ENCODE measurements at places on chromosomes 11 and 22. TPM values are rescaled to one million over a fixed set of nuclear protein-coding genes. Genes with fewer than 3 reads are reported as not detected.
A peak's percentile ranks its signal among the peaks of the same experiment; 100 is the strongest.

DNA sequence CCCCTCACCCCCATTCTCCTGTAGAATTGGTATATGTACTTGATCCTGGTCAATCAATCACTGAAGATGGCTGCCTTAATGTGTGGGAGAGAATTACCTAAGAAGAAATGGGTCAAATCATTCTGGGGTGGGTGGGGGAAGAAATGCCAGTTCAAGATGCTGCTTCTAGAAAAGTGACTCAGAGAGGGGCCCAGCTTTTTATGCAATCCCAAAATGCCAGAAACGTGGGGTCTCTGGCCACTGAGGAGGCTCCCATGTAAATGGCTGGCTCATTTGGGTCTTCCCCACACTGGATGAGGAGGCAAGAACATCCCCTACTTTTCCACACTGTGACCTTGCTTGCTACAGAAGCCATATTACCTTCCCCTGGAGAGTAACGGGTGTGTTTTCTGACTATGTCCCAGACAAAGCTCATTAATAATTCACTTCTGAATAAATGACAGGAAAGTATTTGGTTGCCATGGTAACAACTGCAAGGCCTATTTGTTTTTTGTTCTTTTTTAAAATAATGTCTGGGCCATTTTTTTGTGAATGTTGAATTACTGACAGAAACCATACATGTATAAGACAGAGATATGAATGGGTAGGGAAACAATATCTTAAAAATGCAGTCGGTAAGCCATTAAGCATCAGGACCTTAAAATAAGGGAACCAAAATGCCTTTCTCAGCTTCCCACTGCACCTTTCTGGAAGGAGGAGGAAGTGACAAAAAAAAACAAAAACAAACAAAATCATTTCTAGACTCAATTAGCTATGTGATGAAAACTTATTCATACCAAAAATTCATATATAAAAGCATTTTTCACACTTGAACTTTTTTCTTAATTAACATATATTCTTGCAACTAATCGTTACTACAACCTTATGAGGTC is 32.0 kb downstream of the SLC1A2 start:
- no peak for DNase-seq

Gene ASRGL1
- 2.3 TPM for total RNA-seq

GRCh38 chr11:12235553-12235946 is 125.2 kb downstream of the MICAL2 start:
- no peak for DNase-seq

- DNase-seq, result no peak
These were observed 116.9 kb downstream of the SOX6 start for GRCh38 chr11:16239141-16240105.

DNA sequence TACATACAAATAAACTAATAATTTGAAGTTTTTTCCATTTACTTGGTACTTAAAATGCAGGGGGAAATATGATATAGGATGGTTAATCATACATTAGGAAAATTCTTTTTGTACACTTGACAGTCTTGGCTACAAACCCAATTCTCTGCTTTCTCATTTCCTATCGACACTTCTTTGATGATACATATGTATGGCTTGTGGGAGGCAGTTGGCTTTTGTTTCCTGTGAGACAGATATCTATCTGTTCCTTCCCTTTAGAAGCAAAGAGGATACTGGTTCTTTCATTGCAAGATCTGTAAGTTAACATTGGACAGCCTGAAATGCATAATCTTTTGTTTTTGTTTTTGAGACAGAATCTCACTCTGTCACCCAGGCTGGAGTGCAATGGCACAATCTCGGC is 47.9 kb upstream of the ADORA2A start:
- no peak for DNase-seq

DNA sequence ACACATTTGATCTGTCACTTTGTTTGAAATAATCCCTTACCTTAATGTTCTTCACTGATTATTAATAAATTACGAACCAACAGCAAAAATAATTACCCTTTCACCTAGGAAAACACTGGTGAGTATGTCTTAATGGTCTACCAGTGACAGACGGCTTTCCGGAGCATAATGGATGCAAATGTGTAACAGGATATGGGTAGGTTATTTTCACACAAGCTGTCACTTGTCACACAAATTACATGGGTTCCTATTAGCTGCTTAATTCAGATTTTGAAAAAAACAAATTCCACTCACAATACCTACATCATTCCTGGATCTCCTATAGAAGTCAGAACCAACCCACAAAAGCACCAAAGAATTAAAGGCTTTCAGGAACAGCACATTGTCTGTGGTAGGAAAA is 127.9 kb downstream of the WT1 start:
- DNase-seq, result no peak

- no peak for DNase-seq
These were observed 351.0 kb upstream of the B3GAT1 start for GRCh38 chr11:134763030-134763388.

Gene SVIP
- 40.9 TPM for total RNA-seq

DNA sequence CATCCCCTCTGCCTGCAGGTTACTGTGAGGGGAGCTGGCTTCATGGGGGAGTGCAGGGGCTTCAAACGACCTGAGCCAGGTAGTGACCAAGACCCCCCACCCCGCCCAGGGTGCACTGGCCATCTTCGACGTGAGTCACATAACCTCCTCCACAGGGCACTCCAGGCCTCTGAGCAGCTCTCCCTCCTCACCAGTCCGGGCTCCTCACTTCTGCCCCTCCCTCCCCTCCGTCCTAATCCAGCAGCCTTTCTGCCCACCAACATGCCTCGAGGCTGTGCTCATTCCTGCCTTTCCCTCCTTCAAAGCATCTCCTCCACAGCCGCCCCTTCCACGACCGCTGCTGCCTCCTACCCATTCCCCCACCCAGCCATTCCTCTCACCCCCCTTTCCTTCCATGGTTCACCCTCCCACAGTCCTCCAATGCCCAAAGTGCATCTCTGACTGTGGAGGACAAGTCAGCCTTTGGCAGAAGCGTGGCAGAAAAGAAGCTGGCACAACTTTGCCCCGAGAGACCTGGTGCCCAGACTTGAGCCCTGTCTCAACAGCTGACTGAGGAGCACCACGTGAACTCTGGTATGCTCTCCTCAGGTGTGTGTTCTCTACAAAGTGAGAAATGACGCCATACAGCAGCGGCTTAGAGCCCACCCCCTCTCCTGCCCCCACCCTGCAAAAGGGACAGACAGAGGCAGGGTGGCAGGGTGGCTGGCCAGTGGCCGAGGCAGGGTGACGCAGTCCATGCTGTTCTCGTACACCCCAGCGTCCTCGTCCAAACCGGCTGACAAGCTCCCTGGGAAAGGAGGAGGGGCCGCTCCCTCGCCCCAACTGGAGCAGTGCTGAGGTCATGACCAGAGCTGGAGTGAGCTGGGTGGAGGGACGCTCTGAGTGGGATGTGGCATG is 30.4 kb downstream of the OPCML start:
- no peak for DNase-seq

- DNase-seq, result no peak
These were observed 4.1 kb downstream of the ROBO3 start for GRCh38 chr11:124869331-124869730.

DNA sequence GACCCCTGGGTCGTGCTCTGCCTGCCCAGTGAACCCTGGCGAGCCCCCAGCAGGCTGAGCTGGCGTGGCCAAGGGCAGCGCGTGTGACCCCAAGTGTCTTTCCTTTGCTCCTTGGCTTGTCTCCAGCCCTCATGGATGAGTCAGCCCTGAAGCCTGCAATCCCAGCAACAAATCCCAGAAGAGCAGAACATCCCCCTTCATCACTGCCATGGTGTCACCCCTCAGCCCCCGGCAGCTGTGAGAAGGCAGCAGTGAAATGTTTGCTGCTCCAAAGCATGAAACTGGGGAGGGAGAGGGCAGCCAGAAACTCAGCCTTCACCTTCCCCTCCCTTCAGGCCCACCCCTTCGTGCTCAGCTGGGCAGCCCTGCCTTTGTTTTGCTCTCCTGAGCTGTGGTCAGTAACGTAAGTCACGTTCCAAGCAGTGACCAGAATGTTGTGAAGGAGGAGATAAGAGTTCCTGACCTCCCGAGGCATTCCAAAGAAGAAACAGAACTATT is 29.8 kb downstream of the ADAMTS15 start:
- DNase-seq, result no peak

DNA sequence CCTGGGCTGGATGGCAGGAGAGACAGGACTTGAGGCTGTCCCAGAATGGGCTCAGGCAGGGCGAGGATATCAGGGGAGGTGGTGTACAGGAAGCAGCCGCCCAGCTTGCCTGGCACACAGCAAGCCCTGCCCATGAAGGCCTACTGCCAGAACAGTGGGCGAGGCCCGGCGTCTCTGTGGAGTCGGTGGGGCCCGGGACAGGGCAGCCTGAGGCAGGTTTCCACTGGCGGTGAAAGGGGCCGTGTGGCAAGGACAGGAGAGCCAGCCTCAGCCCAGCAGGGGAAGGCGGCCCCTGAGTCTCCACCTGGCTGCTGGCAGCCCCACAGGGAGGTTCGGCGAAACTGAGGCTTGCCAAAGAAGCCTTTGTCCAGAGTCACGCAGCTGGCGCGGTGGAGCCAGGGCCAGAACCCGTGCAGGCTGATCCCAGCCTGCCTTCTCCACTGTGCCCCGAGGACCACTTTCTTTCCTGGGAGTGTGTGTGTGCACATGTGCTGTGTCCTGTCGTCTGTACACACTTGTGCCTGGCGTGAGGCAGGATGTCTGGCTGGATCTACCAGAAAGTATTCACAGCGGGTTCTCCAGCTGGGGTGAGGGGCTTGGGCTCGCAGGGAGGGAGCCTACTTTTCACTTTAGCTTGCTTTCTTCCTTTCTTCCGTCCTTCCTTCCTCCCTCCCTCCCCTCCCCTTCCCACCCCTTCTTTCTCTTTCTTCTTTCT is 1.2 kb downstream of the TSPO start:
- DNase-seq, result peak; percentile 60

DNA sequence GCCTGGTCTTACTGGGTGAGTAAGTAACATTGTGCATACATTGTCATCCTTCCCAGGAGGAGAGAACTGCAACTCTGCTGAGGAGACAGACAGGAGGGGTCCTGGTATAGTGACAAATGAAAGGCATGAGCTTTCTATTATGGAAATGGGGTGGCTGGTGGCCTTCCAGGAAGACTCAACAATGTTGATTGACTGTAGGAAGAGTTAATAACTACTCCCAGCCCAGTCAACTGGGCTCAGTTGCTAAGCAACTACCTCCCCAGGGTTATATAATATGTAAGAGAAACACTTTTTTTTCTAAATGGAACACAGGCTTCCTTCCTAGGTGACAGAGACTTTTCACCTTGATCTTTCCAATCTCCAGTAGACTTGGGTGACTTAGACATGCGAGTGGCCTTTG is 28.2 kb downstream of the SEZ6L start:
- DNase-seq, result no peak

DNA sequence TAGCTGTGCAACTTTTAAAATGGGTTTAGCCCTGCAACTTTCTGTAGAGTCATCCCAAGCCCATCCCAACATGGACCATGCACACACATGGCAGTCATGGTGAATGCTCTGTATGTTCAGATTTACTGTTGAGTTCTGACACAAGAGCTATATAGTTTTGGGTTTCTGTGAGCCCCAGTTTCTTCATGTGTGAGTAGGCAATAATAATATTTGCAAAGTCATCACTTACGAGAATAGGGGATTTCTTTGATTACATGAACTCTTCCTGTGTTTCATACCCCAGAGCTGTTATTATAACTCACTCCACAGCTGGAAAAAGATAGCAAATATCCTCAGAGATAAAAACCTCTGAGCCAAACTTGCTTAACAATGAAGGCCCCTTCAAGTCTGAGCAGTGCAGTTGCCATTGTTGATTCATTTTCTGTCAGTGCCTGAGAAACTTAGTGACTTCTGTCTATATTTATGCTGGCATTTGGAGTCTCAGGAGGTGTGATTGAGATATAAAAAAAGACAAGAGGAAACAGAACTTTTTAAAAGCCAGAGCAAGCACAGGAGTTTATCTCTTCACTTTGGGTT is 767.9 kb upstream of the API5 start:
- no peak for DNase-seq

GRCh38 chr11:92852229-92852628 is 117.2 kb upstream of the MTNR1B start:
- no peak for DNase-seq

GRCh38 chr11:36411202-36411640 is 98.9 kb downstream of the TRAF6 start:
- DNase-seq, result no peak

GRCh38 chr11:126791991-126792390 is 208.6 kb downstream of the KIRREL3 start:
- DNase-seq, result no peak

Gene PVALB
- not detected for total RNA-seq

- no peak for DNase-seq
These were observed 65.7 kb downstream of the SGSM1 start for GRCh38 chr22:24871611-24872205.

DNA sequence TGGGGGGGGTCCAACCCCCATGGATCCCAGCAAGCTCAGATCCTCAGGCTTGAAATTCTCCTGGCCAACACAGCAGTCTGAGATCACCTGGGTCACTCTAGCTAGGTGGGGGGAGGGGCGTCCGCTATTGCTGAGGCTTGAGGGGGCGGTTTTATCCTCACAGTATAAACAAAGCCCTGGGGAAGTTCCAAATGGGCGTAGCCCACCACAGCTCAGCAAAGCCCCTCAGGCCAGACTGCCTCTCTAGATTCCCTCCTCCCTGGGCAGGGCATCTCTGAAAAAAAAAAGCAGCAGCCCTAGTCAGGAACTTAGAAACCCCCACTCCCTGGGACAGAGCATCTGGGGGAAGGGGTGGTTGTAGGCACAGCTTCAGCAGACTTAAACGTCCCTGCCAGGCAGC is 16.7 kb downstream of the TRPC6 start:
- no peak for DNase-seq

DNA sequence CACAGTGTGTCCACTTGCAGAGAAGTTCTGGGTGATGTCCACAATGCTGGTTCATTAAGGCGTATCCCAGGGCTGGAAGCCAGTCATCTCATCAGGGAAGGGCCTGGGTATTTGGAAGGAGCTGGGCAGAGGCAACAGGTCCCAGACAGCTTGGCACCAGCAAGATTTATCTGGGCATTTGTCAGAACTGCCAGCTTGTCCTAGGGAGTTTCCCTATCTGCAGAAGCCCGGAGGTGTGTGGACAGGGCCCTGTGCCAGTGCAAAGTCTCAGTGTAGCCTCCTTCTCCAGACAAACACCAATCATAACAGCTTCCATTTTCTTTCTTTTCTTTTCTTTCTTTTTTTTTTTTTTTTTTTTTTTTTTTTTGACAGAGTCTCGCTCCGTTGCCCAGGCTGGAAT is 125.3 kb upstream of the TIMP3 start:
- no peak for DNase-seq

DNA sequence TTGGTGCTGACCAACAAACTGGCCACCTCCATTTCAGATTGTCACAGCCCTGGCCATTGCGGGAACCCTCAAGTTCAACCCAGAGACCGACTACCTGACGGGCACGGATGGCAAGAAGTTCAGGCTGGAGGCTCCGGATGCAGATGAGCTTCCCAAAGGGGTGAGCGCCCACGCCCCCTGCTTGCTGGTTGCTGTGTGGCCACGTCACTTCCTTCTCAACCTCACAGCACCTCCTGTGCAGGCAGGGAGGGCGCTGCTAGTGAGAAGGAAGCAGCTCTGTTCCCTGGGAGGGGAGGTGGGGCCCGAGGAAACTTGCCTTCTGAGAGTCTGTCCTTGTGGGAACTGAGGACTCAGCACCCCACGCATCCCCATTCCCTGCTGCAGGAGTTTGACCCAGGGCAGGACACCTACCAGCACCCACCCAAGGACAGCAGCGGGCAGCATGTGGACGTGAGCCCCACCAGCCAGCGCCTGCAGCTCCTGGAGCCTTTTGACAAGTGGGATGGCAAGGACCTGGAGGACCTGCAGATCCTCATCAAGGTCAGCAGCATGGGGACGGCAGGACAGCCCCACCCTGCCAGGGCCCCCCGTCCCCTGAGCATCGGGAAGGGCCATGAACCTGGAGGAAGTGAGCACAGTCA is 19.3 kb downstream of the POLR3H start:
- peak; percentile 64 for DNase-seq

Gene BBOX1
- not detected for total RNA-seq

GRCh38 chr22:50015451-50016307 is 3.1 kb upstream of the IL17REL start:
- DNase-seq, result no peak
